ENCODE measurements at places on chromosomes 3 and 15.
A peak's percentile ranks its signal among the peaks of the same experiment; 100 is the strongest.

DNA sequence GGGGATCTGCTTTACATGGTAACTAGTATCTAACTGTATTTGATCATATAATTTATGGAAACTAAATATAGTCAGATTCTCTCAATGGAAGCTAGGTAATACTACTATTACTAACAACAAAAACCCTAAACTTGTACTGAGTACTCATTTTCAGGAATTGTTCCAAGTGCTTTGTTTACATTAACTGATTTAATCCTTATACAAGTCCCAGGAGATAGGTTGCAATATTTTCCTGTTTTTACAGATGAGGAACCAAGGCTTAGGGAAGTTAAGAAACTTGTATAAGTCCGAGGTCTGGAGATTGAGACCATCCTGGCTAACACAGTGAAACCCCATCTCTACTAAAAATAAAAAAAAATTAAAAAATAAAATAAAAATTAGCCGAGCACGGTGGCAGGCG lies 7.5 kb upstream of the MTHFS start:
- DNase-seq = peak; percentile 25

DNA sequence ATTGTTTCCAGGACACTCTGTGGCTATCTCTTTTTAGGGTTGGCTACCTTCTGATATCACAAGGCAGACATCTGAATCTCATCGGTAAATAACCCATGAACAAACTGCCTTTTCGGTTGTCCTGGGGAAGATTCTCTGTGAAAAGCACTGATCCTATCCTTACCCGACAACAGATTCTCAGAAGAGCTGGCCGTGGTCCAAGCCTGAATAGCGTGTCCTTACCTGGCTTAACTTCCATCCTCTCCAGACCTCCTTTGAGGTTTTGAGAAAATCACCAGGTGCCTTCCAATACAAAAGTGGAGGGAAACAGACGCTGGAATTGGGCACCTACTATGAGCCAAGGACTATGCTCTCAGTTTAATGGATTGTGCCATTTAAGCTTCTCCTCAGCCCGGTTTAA lies 87.4 kb upstream of the ARHGEF3 start:
- no peak for DNase-seq

GRCh38 chr15:90425726-90426346 lies 37.8 kb downstream of the IQGAP1 start:
- DNase-seq = no peak

- DNase-seq = peak; percentile 86
Observed at GRCh38 chr15:60408463-60408981, 10.7 kb upstream of the ANXA2 start.

DNA sequence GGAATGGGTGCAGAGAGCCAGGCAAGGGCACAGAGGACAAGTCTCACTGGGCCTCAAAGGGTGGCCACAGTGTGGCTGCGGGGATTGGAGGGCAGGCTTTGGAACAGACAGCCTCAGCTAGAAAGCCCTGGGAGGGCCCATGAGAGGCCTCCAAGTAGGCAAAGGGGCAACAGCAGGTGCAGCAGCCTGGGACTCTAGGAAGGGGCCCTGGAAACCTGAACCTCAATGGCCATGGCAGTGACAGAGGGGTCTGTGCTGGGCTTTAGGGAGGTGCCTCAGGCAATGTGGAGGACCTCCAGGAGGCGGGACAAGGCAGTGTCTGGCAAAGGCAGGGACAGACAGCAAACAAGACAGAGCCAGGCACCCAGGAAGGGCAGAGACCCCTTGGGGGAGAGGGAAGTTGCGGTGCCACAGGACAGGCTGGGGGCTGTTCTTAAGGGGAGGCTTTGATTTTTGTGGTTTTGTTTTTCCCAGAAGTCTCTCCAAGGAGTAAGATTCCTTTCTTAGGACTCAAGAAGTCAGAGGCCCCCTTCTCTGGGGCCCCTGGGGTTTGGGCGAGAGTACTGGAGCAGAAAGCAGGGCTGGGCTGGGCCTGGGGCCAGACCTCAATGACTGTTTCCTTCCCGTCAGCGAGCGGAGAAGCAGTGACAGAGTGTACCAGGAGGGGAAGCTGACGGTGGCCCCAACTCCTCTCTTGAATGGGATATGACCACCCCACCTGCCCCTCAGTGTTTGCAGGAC lies 9.7 kb downstream of the STOML1 start:
- peak; percentile 89 for DNase-seq

DNA sequence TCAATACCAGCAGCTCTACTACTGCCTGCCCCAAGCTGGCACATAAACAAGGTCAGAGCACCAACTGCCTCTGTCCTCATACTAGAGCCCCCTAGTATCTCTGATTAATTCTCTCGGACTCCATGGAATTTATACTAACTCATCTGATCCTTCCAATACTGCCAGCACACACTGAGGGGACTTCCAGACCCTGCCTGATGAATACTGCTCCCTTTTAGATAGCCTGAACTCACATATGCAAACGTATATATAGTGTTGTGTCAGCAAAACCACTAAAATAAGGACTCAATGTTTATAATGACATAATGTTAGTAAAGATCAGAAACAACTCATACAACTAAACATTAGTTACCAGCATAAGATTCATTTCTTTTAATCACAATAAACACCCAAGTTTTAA lies 25.0 kb downstream of the CEP70 start:
- DNase-seq = no peak

DNA sequence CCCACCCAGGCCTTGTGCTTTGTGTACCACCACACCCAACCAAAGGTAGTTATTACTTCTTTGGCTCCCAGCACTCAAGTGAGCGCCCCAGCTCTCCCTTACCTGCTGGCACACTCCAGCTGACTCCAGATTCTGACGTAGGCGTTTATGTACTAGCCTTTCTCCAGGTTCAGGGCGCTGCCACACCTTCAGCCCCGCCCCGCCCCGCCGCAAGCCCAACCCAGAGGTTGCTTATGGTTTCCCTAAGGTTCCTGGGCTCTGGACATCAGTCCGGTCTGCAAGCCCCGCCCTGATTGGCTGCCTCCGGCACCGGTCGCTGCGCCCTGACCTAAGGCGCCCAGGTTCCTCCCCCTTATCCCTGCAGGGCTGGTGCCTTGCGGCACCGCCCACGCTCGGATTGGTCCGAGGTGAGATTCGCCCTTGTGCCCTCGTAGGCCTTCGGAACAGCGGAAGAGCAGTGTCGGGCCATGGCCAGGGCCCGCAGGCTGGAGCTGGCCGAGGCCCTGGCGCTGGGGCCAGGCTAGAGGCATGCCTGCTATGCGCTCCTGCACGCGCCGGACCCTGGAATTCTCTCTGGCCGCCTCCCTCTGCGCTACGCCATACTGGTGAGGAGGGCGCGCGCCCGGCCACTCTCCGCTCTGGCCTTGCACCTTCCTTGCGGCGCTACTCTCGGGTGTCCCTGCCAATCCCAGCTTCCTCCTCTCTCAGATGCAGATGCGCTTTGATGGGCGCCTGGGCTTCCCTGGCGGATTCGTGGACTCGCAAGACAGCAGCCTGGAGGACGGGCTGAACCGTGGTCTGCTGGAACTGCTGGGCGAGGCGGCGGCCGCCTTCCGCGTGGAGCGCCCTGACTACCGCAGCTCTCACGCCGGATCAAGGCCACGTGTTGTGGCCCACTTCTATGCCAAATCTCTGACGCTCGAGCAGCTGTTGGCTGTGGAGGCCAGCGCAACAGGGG lies 19.8 kb upstream of the NUDT16 start:
- DNase-seq = peak; percentile 45

- DNase-seq = peak; percentile 3
Observed at GRCh38 chr15:56411122-56411749, 46.0 kb downstream of the TEX9 start.

All from fibroblast of pulmonary artery (primary cell).